Activated CD4-positive, alpha-beta T cell treated with anti-CD3 and anti-CD28 coated beads, Interleukin-2, amount 50 U/mL, for 4 hours (primary cell): ENCODE measurements at places on chromosomes 13 and 19.
A peak's percentile ranks its signal among the peaks of the same experiment; 100 is the strongest.

- no peak for DNase-seq
These were observed 44.5 kb downstream of the CERS4 start for GRCh38 chr19:8253678-8254077.

GRCh38 chr13:67158903-67159302 lies 71.2 kb downstream of the PCDH9 start:
- DNase-seq = no peak

DNA sequence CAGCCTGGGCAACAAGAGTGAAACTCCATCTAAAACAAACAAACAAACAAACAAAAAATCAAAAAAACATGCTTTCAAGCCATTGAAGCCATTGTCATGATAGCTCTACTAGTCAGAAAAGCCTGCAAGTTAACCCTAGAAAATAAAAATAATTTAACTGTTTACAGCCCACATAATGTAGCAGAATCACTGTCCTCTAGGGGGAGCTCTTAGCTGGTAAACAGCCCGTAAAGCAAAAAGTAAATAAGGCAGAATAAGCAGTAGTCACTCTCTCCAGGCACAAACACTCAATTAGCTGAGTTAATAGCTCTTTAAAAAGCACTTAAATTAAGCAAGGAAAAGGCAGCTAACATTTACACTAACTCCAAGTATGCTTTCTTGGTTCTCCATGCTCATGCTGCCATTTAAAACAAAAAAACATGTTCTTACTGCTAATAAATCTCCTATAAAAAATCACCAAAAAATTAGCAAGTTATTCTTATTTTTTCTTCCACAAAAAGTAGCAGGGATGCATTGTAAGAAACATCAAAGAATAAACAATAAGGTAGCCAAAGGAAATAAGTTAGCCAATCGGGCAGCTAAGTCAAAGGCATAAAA lies 11.3 kb downstream of the LILRB4 start:
- no peak for DNase-seq

GRCh38 chr19:29548483-29549085 lies 22.8 kb downstream of the VSTM2B start:
- DNase-seq = no peak

GRCh38 chr19:982567-983170 lies 1.5 kb upstream of the WDR18 start:
- DNase-seq = peak; percentile 60

- peak; percentile 6 for DNase-seq
These were observed 4.9 kb downstream of the MBNL2 start for GRCh38 chr13:97226788-97227627.
